Osteocyte (in vitro differentiated cells): ENCODE measurements at places on chromosomes 12 and 14. TPM values are rescaled to one million over a fixed set of nuclear protein-coding genes. Genes with fewer than 3 reads are reported as not detected.

The CCDC197 gene
- total RNA-seq, result not detected in 2 replicates

The DHRS2 gene
- not detected in 2 replicates for total RNA-seq

The SCYL2 gene
- 47.3 and 48.4 TPM in 2 replicates for total RNA-seq

The PROX2 gene
- not detected in 2 replicates for total RNA-seq

The CYP46A1 gene
- 1.3 and 1.8 TPM in 2 replicates for total RNA-seq

The PLCZ1 gene
- total RNA-seq, result not detected in 2 replicates

The ASCL1 gene
- total RNA-seq, result not detected in 2 replicates
